CD4-positive, CD25-positive, alpha-beta regulatory T cell (primary cell): ENCODE measurements at places on chromosomes 1 and 21.

GRCh38 chr1:46152016-46152415 is 19.6 kb upstream of the PIK3R3 start:
- DNase-seq = no peak

GRCh38 chr21:34913811-34914210 is 135.3 kb downstream of the RUNX1 start:
- no peak for DNase-seq

GRCh38 chr1:211356723-211357407 is 30.2 kb downstream of the TRAF5 start:
- no peak for DNase-seq

DNA sequence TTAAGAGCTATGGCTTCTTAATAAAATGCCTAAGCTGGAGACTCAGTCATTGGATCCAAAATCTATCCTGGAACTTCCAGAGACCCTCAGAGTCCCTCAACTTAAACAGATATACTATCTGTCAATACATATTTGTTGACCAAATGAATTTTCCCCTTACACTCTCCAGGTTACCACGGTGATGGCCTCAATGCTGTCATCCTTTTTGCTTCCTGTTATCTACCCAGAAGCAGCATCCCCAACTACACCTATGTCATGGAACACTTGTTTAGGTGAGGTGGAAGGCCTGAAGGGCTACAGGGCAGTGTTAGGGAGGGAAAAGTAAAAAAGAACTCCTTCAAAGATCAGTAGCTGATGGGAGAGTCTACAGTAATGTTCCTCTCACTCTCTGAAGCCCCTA is 4.4 kb upstream of the C1orf56 start:
- no peak for DNase-seq

DNA sequence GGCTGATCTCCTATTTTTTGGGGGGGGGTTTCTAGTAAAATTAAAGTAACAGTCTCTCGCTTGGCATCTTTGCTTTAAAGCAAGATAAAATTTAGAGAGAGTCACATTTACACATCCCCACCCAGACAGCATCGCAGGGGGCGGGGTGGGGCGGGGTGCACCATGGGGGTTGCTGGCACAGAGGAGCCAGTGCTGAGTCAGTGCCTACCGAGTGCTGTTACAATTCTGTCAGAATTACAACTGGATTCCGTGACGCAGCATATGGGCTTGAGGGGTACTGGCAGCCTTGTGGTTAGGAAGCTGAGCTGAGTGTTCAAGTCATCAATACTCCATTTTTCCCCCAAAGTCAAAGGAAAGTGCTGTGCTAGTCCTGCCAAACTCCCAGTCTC is 175.9 kb downstream of the PRDM16 start:
- DNase-seq = no peak

DNA sequence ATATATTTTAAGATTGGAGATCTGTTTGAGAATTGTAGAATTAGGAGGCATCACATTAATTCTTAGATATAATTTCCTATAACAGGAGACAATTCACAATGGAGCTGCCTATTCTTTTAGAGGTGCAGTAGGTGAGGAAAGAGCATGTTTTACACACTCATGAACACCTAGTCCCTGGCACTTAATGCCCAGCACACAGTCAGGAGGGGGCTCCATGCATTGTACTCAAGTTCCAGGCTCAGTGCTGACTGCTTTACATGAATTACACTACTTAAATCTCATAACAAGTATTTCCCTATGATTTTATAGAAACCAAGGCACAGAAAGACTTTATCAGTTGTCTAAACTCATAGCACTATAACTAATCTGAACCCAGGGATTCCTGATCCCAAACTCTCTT is 360 bp upstream of the GBP3 start:
- no peak for DNase-seq

DNA sequence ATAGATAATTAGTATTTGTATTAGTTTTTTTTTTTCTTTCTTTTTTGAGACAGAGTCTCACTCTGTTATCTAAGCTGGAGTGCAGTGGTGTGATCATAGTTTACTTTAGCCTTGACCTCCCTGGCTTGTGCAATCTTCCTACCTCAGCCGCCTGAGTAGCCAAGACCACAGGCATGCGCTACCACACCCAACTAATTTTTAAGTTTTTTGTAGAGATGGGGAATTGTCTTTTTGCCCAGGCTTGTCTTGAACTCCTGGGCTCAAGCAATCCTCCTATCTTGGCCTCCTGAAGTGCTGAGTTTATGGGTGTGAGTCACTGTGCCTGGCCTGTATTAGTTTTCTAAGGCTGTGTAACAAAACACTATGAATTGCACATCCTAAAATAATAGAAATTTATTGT is 58.3 kb downstream of the MSH4 start:
- DNase-seq = no peak

DNA sequence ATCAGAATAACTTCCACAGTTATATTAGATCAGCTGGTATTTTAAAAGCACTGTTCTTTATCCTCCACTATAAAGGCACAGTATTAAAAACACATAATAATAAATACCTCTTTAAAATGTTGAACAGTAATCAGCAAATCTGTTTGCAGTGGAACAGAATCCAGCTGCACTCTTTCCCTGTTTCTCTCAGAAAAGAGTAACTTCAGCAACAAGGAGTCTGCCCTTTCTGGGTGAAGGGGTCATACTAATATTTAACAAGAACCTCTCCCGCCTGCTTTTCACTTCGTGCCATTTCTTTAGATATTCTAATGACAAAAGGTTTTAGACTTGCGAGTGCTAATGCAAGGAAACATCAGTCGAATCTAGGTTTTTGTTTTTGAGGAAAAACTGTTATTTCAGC is 194.2 kb upstream of the FMN2 start:
- no peak for DNase-seq

DNA sequence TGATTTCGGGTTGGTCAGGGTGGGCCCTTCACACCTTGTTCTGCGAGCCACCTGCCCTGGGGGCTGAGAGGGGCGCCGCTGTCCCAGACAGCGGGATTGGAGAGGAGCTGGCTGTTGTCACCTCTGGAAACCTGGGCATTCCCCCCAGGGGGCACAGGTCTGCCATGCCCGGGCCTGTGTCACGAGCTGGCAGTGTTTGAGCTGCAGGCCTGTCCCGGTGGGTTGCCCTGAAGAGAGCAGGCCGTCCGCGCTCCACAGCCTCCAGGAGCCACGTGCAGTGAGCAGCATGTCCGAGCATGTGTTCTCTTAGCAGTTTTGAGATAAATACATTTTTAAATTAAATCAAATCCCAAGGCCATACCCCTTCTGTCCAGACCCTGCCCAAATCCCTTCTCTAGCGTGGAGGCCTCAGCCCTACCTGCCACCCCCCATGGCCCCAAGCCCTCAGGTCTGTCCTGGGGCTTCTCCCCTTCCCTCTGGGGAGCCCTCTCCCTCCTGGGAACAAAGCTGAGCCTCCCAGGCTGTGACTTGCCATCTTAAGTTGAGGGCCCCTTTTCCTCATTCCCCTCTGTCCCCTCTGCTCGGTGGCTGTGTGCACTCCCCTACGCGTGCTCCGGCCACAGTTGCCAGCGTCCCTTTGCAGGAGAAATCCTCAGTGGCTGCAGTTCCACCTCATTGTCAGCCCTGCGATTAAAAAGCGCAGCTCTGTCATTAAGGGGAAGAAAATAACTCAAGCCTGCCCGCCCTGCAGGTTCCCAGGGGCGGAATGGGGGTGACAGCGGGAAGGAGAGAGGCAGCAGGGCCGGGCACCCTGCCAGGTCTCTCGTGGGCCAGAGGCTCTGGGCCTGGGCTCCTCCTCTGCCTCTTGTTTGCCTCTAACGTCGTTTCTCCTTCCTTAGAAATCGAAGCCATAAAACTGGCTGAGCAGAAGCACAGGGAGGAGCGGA is 26.6 kb downstream of the SLX9 start:
- no peak for DNase-seq

GRCh38 chr1:69523461-69523860 is 44.3 kb upstream of the LRRC7 start:
- no peak for DNase-seq

GRCh38 chr1:101239095-101240040 is 2.5 kb downstream of the S1PR1 start:
- DNase-seq = no peak

DNA sequence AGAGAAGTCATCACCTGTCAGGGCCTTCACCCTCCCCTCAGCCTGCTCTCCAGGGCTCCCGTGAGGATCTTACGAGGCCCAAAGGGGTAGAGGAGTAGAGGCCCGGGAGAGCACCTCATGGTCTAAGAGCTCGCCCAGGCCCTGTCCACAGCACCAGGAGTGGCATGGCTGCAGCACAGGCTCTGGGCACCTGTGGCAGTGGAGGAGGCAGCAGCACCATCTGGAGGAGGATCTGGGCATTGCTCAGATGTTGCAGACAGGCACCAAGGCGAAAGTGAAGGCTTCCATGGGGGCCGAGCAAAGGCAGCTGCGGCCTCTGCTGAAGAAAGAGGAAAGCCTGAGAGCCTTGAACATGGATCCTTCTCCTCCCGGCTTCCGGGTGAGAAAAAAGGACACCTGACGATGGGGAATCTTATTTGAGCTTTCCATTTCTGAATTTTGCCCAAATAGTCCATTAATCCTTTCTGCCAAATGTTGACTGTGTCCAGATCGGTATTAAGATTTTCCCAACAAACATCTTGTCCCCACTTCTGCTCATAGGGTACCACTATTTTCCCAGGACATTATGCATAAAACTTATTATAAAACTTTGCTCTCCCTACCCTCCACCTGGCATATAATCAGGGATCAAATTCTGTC is 604.7 kb downstream of the PTPRC start:
- DNase-seq = peak; percentile 42

GRCh38 chr1:29964718-29965533 is 728.6 kb downstream of the PTPRU start:
- DNase-seq = no peak

GRCh38 chr1:234065794-234066447 is 161.4 kb downstream of the SLC35F3 start:
- DNase-seq = peak; percentile 48

- DNase-seq = no peak
Measured at GRCh38 chr1:226371027-226371694, 36.7 kb downstream of the PARP1 start.

DNA sequence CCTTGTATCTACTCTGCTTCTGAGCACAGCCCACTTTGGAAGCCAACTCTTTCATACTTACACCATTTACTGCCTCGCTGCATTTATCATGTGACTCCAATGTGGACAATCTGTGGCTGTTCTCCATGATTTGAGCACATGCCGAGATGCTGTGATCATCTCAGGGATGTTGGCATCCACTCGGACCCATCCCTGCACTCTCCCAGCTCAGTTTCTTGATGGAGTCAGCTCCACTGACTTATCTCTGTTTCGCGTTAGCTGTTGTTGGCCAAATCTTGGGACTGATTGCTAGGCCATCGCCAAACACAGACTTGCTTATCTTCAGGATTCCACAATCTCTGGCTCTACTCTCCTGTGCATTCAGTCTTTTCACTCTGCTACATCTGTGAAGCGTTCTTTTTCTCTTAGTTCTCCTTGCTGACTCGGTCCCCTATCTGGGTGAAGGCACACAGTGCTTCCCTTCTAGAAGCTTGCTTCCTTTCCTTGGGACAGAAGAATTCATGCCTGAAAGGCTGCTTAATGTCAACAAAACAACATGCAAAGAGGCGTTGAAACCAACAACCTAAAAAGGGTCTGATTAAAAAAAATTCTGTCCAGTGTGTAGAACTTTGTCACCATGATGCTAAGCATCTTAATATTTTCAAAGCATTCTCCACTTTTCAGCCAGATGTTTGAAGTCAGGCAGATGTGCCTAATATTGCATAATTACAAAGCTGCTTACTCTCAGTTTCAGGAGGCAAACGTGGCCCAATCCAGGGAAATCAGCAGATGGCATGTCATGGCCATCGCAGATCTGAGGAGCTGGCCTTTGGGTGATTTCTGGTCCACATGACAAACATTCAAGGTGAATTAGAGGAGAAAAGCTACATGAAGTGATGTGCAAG is 120.7 kb downstream of the NGF start:
- no peak for DNase-seq

DNA sequence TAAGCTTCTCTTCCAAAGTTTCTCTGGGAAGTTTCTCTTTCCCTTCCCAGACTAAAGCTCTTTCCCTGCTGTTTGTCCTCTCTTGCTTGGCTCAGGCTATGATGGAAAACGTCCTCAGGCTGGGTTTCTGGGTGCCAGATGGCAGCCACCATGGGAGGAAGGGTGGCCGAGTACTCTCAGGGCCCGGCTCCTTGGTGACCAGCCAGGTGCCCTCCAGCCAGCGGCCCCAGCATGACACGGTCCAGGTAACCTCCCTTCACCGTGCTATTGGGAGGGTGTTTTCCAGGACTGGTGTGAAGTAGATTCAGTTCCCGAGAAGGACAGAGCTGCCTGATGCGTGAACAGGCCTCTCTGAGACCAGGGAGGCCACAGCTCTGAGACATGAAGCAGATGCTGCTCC is 60.3 kb downstream of the KIF26B start:
- no peak for DNase-seq

DNA sequence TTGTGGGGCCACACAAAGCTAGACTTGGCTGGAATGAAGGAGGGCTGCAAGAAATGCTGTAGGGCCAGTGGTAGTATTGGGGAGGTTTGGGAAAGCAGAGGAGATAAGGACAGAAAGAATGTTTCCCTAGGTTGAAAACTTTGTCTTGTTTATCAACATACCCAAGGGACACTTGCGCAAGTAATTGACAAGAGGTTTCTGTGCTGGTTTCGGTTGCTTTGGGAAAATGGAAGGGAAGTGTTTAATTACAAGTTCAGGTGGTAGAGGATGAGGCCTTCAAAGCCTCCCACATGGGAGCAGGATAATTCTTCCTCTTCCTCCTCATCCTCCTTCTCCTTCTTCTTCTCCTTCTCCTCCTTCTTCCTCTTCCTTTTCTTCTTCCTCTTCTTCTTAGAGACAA is 182.1 kb upstream of the LMO4 start:
- no peak for DNase-seq

DNA sequence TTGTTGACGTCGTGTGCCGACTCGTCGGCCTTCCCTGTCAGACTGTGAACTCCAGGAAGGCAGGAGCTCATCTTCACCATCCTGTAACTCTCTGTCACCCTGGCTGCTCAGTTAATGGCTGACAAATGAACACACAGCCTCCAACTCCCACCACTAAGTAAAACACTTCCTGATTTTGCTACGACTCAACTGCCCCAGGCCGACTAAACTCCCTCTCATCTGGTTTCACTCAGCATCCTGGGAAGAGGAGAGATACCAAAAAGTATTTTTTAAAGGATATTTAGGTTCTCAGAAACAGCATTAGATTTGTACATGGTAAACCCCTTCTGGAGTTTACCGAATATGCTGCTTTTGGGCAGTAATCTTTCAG is 18.2 kb upstream of the LHX4 start:
- no peak for DNase-seq

GRCh38 chr21:42820616-42821465 is 58.5 kb downstream of the WDR4 start:
- no peak for DNase-seq

GRCh38 chr1:109881906-109882287 is 28.8 kb upstream of the CSF1 start:
- DNase-seq = no peak

DNA sequence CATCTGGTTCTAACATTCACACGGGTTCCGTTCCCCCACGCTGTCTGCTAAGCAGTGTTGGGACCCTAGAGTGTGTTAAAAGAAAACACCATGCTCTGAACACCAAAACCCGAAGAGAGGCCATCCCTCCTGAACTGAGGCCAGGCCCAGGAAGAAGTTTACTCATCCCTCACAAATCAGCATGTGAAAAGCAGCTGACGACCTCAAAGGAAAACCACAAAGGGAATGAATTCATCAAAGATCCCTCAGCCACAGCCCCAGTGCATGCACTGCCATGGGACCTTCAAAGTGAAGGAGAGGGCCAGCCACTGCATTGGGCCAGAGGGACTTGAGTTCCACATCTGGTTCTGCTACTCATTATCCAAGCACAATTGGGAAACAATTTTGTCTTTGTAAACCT is 7.0 kb upstream of the PSEN2 start:
- DNase-seq = no peak

- DNase-seq = no peak
Measured at GRCh38 chr21:16873176-16873575, 639.7 kb upstream of the CXADR start.
